NCI-H1417 treated with DMSO at 0.1 percent for 48 hours (cell line): ENCODE measurements at places on chromosomes 5 and 9.

- no peak for DNase-seq
Measured at GRCh38 chr9:25936031-25936430, 257.8 kb upstream of the TUSC1 start.

GRCh38 chr5:142810081-142810480 lies 39.9 kb downstream of the ARHGAP26 start:
- DNase-seq = no peak

- no peak for DNase-seq
Measured at GRCh38 chr5:126438267-126438666, 15.1 kb downstream of the GRAMD2B start.

- DNase-seq = no peak
Measured at GRCh38 chr5:99005506-99005905, 76.7 kb upstream of the CHD1 start.

GRCh38 chr5:81424728-81425127 lies 30.8 kb upstream of the ACOT12 start:
- DNase-seq = no peak
